Stimulated activated CD4-positive, alpha-beta T cell treated with anti-CD3 and anti-CD28 coated beads, TNF-alpha, amount 100 ng/mL, for 4 hours (primary cell): ENCODE measurements at places on chromosomes 7 and 10.

- DNase-seq = no peak
Observed at GRCh38 chr10:81136261-81136660, 598.6 kb downstream of the SH2D4B start.

- no peak for DNase-seq
Observed at GRCh38 chr7:139471740-139472353, 11.6 kb downstream of the KLRG2 start.

GRCh38 chr7:3973264-3973663 is 672.2 kb downstream of the SDK1 start:
- DNase-seq = no peak

DNA sequence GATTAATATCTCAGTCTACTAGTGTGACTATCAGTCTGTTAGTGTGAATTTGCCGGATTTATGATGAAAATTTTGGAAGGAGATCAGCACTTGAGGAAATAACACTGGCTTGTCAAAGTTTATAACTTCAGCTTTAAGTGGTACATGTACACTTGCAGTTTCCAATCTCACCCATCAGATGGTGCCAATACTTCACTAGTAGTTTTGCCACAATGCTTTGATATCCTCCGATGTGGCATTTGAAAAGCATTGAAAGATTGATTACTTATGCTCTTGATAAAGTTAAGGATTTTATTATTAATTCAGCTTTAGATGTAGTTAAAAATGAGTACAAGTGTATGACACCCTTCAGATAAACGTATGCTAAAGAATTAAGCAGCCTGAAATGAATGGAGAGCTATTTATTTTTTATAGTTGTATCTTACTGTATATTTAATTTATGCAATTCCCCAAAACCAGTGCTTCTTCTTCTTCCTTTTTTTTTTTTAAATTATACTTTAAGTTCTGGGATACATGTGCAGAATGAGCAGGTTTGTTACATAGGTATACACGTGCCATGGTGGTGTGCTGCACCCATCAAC is 98.2 kb downstream of the ANLN start:
- no peak for DNase-seq

GRCh38 chr10:99711129-99711719 is 20.7 kb downstream of the COX15 start:
- no peak for DNase-seq

DNA sequence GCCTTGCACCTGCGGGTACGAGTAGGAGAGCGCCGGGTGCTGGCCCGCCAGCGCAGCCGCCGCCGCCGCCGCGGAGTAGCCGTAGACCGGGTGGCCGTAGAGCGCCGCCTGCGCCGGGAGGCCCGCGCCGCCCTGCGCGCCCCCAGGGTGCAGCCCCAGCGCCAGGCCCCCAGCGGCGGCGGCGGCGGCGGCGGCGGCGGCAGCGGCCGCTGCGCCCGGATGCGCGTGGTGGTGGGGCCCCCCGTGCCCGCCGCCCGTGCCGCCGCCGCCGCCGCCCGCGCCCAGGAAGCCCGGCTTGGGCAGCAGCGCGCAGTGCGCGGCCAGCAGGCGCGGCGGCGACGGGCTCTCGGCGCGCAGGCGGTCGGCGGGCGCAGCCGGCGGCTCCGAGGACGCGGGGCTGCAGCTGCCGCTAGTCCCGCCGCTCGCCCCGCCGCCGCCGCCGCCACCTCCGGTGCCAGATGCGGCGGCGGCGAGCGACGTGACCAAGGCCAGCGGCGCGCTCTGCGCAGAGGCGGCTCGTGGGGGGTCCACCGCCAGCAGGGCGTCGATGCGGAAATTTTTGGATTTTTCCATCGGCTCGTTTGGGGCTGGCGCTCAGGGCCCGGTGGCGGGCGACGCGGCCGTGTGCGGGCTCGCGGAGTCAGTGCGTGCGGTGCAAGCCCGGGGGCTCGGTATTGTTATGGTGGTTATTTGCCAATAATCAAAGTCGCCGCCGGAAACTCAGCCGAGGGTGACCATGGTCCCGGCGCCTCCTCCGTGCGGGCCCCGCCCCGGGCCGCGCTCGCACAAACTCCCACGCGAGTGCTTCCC is 480 bp downstream of the MNX1 start:
- DNase-seq = no peak

- DNase-seq = no peak
Observed at GRCh38 chr10:27819781-27820531, 74.3 kb upstream of the MKX start.

DNA sequence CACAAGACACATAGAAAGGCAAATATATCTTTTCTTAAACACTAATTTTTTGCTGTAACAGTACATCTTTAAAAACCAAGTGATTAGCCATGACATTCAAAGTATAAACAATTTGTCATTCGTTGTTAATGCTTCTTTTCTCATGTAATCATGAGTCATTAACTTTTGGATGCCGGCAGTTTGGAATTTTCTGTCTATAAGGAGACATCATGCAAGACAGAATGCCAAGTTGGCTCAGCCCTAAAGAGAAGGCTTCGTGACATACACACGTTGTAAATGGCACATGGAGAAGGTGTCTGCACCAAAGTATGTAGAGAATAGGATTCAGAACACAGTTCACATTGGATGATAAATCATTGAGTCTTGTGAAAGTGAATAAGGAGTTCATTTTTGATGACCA is 35.9 kb downstream of the CCDC3 start:
- DNase-seq = no peak

- DNase-seq = no peak
Observed at GRCh38 chr7:130137207-130137606, 66.9 kb downstream of the KLHDC10 start.
